NCI-H526 (cell line): ENCODE measurements at places on chromosomes 5 and 9.
A peak's percentile ranks its signal among the peaks of the same experiment; 100 is the strongest.

DNA sequence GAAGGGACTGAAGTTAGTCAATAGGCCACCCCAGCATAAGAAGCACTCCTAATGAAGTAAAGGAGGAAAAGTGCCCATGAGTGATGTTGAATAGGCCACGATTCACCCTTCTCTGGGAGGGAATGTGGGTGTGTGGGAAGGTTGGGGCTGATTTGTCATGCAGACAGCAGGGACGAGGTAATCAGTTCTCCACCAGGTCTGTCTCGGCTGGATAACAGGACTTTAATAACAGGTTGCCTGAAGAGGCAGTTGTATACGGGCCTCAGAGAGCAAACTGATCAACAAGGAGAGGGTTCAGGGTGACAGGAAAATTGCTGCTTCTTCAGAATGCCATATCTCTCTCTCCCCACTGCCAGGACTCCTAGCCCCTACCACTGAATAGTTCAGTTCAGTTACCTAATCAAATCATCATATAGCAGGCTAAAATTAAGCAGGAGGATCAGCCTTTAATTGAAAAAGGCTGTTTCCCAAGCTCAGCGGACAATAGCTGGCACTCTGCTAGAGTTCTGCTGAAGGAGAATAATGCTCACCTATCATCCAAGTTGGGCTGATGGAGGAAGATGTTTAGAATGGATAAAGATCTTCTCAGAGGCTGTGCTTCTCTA lies 43.6 kb upstream of the SMIM32 start:
- no peak for DNase-seq

DNA sequence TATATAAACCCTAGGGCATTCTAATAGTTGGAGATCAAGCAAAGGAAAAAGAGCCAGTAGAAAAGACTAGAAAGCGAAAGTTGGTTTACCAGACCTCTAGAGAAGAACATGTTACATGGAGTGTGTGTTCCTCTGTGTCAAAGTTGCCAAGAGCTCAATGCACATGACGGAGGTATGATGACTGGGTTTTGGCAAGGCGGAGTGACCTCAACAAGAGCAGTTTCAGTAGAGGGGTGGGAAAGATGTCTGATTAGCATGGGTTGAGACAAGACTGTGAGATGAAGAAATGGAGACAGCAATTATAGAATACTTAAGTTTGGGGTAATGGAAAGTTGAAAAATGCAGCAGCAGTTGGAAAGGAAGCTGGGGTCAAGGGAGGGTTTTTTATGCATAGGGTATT lies 1.6 kb downstream of the ANKDD1B start:
- no peak for DNase-seq

DNA sequence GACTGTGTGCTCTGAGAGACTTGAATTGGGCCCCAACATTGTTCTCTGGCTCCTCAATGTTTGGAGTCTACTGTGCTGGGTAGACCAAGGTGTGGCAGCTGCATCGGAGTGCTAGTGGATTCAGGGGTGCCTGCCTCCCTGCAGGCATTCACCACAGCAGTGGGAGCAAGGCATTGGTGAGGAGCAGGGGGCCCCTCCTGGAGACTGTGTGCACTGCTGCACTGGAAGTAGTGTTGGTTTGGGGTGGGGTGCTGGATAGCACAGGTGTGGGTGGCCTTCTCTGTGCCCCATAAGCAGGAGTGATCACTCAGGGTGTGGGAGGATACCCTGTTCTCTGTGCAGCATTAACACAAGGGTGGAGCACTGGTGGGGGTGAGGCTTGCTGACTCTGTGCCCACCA lies 39.2 kb downstream of the INSL6 start:
- DNase-seq: no peak

GRCh38 chr9:38042626-38043357 lies 26.2 kb downstream of the SHB start:
- no peak for DNase-seq

DNA sequence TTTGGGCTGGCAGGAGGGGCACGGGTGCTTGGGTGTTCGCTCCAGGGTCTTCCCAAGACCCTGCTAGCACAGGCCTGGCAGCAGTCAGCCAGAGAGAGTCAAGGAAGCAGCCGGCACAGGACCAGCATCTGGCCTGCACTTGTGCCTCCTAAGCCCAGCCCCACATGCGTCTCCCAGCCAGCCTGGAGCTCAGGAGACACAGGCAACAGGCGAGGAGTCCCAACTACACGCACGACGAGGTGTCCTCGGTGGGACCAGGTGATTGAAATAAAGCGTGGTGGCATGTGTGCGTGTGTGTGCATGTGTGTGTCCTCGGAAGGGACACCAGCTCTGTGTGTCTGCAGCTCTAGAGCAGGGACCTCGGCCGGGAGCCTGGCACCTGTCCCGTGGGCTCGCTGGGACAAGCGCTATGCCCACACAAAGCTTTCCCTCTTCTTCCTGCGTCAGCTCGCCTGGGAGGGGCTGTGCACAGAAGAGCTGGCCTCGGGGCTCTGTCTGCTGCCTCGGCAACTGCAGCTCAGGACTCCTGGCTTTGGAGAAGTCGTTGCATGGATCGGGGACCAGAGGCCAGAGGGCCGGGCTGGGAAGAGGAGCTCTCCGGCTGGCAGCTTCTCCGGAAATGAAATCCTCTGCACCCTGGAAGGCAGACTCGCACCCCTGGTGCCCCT lies 14.7 kb upstream of the SLC9A3 start:
- DNase-seq: no peak

GRCh38 chr9:3035579-3036332 lies 191.9 kb upstream of the PUM3 start:
- DNase-seq: no peak

- DNase-seq: peak; percentile 76
Measured at GRCh38 chr9:111895996-111896941, at the start of gene UGCG. Gene UGCG (plus strand): TSS chr9:111896814. CDS start chr9:111897216, 402 bp downstream.

DNA sequence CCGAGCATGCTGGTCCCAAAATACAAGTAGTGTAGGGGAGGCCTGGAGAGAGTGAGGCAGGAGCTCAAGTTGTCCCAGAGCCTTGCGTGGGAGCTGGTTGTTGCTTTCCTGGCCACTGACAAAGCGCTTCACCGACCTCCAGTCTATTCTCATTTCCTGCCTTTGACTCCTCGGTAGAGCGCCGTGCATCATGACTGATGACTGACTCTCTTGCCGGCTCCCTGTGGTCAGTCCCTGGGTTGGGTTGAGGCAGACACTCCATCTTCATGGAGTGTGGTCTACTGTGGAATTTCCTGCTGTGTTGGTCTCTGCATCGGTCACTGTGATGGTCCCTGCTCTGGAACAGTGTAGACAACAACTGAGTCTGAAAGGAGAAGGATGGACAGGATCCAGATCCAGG lies 175.1 kb upstream of the S1PR3 start:
- no peak for DNase-seq

GRCh38 chr5:34791761-34792244 lies 47.2 kb upstream of the TTC23L start:
- no peak for DNase-seq

DNA sequence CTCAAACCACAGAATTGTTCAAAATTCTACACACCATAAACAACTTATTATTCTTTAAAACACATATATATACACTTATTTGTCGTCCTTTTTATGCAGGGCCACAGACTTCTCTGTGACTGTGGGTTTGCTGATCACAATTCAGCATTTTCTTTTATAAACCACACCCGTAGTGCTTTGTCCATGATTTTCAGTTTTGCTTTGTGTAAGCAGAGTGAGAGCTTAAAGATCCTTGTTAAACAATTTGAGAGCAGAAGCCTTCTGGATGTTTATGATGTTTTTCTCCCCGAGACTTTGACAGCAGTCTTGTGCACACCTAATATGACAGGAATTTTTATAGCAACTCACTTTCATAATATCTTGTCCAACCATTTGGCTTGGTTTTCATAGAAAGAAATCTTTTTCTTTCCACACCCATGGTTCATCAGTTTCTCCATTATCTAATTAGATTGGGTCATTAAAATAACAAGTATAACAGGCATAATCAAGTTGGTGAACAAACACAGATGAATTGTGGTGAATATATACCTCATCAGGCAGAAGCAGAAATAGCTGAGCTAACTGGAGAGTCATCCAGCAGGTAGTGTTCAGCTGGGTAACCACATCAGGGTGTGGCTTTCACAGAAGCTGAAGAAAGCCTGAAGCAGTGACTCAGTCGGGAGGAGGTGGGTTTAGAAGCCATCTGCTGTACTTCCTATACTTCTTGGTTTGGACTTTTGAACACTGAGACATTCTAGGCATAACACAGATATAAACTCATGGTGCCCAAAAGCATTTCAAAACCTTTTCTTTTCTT lies 232.8 kb downstream of the DOCK8 start:
- no peak for DNase-seq

DNA sequence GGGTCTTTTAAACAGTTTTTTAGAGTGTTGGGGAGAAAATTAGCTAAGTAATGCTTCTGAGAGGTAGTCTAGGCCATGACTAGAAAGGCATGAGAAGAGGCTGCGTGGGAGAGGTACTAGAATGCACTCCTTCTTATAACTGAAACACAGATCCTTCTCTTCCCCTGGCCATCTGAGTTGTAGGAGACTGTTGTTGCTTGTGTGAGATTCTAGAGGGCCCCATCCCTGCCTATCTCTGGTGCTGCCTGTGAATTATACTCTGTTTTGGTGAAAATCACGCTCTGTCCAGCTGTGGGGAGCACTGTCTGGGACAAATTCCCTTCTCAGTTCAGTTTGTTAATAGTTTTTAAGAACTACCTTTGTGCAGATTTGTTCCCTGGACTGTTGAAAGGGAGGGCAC lies 37.5 kb downstream of the MAP1B start:
- DNase-seq: no peak

GRCh38 chr9:115261656-115262081 lies 143.7 kb upstream of the TNC start:
- no peak for DNase-seq

DNA sequence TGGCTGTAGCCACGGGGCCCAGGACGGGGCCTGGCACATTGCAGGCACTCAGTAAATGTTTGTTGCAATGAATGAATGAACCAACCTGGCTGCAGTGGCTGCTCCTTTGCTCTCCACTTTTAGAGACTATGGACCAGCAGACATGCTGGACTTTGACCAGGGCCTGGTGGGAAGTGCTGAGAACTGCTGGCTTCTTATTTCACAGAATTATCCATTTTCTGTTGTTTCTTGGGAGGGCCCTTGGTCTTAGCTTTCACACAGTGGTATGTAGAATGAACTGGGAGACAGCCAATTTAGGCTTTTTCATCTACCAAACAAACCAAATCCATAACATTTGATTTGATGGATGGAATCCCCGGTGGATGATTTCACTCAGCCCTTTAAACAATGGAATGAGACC lies 78.0 kb upstream of the LHFPL2 start:
- no peak for DNase-seq

- no peak for DNase-seq
Measured at GRCh38 chr9:26310294-26310693, 582.3 kb downstream of the CAAP1 start.

GRCh38 chr5:116553366-116553765 lies 21.3 kb downstream of the SEMA6A start:
- DNase-seq: no peak

GRCh38 chr5:82798676-82799075 lies 278.5 kb downstream of the TMEM167A start:
- no peak for DNase-seq

- no peak for DNase-seq
Measured at GRCh38 chr9:109001275-109001676, 12.0 kb downstream of the CTNNAL1 start.

DNA sequence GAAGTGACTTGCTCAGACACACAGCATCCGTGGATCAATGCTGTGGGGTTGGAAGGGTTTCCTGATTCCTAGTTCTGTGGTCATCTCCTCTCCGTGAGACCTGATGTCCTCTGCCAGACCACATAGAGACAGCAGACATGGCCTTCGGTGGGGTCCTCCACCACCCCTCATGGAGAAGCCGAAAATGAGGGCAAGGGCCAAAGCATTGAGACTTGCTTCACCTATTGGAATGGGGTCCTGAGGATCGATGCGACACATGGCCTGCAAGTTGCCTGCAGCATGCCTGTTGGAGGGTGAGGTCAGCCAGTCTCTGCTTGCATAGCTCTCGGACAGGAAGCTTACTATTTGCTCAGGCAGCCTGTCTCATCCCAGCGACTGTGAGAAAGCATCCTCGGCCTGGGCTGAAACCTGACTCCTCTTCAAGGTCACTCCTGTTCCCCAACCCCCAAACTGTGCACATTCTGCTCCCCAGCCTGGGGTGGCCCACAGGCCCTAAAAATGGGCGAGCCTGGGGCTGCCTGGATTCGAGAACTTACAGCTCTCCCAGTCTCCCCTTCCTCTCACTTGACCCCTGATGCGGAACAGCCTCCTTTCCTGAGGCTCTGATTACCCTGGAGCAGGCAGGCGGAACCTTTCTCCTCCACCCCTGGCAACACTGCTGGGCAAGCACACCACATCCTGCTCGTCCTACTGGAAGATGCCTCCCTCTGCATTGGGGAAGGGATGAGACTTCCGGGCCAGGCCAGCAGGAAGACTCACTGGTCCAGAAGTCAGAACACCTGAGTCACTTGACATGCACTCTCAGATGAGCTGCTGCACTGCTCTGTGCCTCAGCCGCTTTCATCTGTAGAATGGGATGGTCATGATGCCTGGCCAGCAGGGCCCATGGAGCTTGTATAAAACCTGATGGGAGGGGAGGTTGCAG lies 186.9 kb downstream of the RGS3 start:
- peak; percentile 30 for DNase-seq

DNA sequence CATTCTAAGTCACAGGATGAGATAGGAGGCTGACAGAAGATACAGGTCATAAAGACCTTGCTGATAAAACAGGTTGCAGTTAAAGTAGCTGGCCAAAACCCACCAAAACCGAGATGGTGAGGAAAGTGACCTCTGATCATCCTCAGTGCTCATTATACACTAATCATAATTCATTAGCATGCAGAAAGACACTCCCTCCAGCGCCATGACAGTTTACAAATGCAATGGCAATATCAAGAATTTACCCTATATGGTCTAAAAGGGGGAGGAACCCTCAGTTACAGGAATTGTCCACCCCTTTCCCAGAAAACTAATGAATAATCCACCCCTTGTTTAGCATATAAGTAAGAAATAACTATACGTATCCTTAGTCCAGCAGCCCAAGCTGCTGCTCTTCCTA lies 63.2 kb upstream of the IQGAP2 start:
- DNase-seq: no peak

GRCh38 chr5:10307206-10308148 lies at the start of gene CMBL:
Gene CMBL (minus strand): TSS chr5:10307902. CDS start chr5:10290762, 17,140 bp downstream.
- peak; percentile 82 for DNase-seq
